ENCODE measurements at places on chromosomes 7 and 10. TPM values are rescaled to one million over a fixed set of nuclear protein-coding genes. Genes with fewer than 3 reads are reported as not detected.

Gene TWIST1
- total RNA-seq = 16.4 TPM

Gene ATAD1
- 44.8 TPM for total RNA-seq

Gene SLC13A1
- total RNA-seq = not detected

Gene NKX1-2
- total RNA-seq = not detected

Gene NEUROG3
- total RNA-seq = not detected

Gene LRIT1
- not detected for total RNA-seq

Gene MYL7
- not detected for total RNA-seq

Gene CCL24
- total RNA-seq = not detected

Gene AGAP9
- total RNA-seq = 2.2 TPM

Gene CRYGN
- total RNA-seq = not detected

Gene LRRC61
- 6.3 TPM for total RNA-seq

Gene EBLN1
- total RNA-seq = not detected

Gene SEMA3E
- total RNA-seq = 3.1 TPM

Gene NPFFR1
- not detected for total RNA-seq

Gene KIAA1217
- total RNA-seq = 36.0 TPM

Gene CACNB2
- total RNA-seq = 3.3 TPM
